Activated CD8-positive, alpha-beta memory T cell treated with anti-CD3 and anti-CD28 coated beads for 1 hour (primary cell): ENCODE measurements at places on chromosomes 2 and 18.

- no peak for DNase-seq
These were observed 106.6 kb downstream of the MAPK4 start for GRCh38 chr18:50666536-50666935.

- DNase-seq: no peak
These were observed 49.0 kb downstream of the STRADB start for GRCh38 chr2:201500534-201500933.

DNA sequence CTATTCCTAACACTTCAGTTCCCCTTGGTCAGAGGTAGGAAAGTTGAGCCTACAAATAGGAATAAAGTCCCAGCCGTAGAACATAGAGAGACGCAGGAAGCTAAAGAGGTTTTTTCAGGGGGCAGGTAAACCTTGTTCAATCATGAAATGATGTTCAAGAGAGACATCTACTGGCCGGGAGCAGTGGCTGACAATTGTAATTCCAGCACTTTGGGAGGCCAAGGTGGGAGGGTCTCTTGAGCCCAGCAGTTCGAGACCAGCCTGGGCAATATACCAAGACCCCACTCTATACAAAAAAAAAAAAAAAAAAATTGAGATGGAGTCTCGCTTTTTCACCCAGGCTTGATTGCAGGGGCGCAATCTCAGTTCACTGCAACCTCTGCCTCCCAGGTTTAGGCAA lies 66.7 kb upstream of the DNAJC10 start:
- DNase-seq: no peak

DNA sequence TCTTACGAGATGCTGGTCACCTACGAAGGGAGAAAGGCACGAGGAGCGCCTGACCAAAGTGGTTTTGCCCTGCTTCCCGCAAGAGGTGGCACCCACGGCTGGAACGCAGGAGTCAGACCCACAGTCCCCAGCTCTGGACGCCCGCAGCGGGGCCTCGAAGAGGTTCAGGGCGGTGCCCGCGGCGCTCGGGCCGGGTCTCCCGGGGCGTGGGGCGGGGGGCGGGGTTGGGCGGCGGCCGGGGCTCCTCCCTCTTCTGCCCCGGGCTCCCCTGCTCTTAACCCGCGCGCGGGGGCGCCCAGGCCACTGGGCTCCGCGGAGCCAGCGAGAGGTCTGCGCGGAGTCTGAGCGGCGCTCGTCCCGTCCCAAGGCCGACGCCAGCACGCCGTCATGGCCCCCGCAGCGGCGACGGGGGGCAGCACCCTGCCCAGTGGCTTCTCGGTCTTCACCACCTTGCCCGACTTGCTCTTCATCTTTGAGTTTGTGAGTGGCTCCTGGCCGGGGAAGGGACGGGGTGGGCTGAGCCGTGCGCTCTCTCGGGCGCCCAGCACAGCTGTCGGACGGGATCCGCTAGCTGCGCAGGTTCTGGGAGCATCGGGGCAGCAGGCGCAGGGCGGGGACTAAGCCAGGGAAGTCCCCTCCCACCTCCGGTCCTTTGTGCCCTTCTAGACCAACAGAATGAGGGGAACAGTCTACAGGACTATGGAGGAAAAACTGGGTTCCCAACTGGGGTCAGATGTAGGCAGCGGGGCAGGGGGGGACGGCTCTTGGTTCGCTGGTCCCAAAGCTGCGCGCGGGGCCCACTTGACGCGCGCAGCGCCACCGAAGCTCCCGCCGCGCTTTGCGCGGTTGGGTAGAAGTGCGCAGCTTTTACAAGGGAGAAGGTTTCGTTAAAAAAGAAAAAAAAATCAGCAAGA lies at the start of gene MAL:
Gene MAL (plus strand): TSS at position 303 of the 914 bp plus-strand sequence. CDS start 85 bp downstream, at position 388.
- DNase-seq: peak; percentile 32

DNA sequence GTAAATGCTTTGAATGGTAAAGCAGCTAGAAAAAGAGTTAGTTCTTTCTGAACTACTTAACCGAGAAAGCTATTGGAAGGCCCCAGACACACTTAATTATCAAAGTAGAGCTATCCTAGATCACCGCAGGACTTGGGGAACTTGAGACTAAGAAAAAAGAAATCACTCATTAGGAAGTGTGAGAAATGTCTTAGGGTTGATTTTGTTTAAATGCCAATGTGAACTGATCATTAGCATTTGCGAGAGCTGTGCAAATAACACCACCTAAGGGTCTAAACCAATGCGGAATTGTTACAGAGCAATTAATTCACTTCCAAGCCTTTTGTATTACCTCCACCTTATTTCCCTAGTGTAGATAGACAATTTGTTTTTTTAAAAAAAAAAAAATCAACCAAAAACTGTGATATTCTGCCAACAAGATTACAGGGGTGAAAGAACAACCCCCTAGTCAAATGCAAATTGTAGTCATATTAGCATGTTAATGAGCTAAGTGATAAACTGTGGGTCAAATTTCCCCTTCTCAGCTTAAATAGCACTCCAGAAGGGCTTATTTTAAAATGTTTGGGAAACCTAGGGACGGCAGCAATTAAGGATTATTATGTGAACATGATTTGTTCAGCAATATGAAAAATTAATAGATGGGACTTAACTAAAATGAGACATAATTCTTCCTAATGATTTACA lies 246.2 kb upstream of the STON1 start:
- no peak for DNase-seq

GRCh38 chr18:6795307-6795706 lies 65.8 kb downstream of the ARHGAP28 start:
- no peak for DNase-seq

- DNase-seq: no peak
These were observed 19.0 kb downstream of the TTLL4 start for GRCh38 chr2:218729640-218730039.

GRCh38 chr2:10027660-10028330 lies 15.6 kb upstream of the KLF11 start:
- DNase-seq: no peak

- DNase-seq: no peak
These were observed 183.8 kb downstream of the DYSF start for GRCh38 chr2:71637168-71637567.

- DNase-seq: no peak
These were observed 739 bp downstream of the TMEM198 start for GRCh38 chr2:219544567-219544966.

DNA sequence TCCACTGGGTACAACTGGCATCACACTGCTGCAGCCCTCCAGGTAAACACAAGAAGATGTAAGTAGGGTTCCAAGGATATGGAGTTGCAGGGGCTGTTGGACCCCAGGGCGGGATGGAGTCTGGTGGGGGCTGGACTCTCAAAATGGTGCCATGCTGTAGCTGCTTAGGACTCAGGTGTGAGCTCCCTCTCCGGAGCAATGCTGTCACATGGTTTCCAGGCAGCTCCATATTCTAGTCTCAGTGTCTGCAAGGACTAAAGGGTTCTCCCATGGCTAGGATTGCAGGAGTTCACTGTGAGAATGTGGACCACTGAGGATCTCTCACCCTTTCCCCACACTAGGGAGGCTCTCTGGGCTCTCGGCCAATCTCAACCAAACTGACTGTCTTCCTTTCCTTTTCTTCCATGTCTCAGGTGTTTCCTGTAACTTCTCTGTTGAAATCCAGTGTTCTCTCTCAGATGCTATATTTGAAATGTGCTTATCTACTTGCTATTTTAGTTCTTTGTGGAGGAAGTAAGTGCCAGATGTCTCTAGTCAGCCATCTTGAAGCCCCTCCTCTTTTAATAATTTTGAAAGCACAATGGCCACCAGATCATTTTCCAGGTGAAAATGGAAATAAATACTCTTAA lies 57.6 kb downstream of the CCNT2 start:
- no peak for DNase-seq

- DNase-seq: no peak
These were observed 9.3 kb upstream of the MTCL1 start for GRCh38 chr18:8695932-8696517.

DNA sequence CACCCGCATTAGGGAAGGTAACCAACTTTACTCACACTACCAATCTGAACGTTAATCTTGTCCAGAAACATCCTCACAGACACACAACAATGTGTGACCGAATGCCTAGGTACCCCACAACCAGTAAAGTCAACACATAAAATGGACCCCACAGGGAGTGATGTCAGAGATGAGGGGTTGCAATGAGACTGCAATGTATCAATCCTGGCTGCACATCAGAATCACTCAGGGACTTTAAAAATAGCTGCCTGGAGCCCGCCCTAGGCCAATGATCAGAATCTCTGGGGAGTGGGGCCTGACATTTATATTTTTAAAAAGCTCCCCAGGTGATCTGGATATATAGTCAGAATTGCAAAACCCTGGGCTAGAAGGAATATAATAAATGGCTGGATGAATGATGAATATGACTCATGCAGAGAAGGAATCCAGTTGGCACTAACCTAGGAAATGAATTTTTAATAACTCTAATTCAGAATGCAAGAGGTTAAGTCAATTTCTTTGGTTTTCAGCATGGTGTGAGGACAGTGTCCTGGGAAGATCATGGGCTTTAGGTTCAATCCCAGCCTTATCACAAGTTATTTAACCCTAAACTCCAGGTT lies 92.8 kb downstream of the COLEC12 start:
- no peak for DNase-seq

- no peak for DNase-seq
These were observed 129.0 kb downstream of the ERBB4 start for GRCh38 chr2:212409560-212409959.

DNA sequence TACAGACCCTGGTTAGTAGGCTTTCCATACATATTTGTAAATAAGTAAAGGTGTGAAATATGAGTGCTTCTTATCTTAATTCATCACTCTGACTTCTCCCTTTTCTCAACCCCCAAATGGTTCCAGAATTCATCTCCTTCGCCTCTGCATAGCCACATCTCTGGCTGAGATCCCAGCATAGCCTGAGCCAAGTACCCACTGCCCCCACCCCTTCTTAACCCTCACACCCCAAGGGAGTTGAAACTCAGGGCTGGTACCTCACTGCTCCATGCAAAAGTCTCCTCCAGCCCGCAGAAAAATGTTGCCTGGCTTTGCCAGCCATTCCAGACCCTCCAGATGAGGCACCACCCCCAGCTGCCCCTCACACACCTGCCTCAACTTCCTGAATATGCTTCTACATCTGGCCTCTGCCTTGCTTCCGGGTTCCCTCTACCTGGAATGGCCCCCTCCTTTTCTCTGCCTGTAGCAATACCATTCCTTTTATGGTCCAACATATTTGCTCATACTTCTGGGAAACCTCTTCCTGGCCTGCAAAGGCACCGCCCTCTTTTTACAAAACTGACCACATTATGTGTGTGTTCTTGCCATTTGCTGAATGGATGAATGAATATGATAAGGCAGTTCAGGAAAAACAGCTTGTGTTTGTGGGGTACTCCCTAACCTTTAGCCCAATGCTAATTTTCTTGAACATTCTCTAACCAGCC lies 112.8 kb downstream of the CELF4 start:
- DNase-seq: no peak

- no peak for DNase-seq
These were observed 62.3 kb upstream of the STON1 start for GRCh38 chr2:48467637-48468036.

GRCh38 chr2:96537066-96537733 lies 648 bp downstream of the ARID5A start:
- DNase-seq: peak; percentile 79

- DNase-seq: no peak
These were observed 58.9 kb downstream of the TGIF1 start for GRCh38 chr18:3508576-3509549.

DNA sequence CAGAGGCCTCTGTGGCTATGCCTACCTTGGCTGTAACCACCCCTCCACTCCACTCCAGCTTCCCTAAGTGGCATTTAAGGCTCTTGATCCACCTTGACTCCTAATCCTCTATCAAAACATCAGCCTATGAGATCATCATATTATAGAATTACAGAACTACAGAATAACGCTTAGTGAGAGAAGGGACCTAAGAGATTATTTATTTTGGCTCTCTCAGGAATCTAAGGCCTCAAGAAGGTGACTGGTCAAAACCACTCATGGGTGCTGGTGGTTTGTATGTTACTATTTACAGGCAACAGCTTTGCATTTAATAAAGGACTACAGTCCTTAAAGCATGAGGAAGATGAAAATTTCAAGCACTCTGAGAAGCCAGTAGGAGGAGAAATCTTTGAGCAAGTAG lies 118.8 kb downstream of the FSHR start:
- DNase-seq: no peak

- DNase-seq: no peak
These were observed 109.8 kb upstream of the YPEL5 start for GRCh38 chr2:30037016-30037415.

DNA sequence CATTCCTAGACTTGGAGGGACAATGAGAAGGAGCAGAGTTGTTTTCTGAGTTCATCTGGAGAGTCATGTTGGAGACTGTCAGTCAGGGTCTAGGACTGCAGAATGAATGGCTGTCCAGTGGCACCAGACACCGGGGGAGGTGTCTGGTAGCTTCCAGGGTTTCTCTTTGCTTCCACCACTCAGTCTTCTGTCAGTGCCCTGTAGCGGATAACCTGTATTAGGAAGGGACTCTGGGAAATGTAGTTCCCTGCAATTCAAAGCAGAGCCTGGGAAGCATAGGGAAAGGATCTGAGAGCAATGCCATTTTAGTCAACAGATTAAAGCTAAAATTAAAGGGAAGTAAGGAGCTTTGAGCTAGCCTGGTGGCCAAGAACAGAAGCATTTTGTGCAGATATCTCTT lies 257.9 kb downstream of the THSD7B start:
- DNase-seq: no peak

- DNase-seq: no peak
These were observed 476.4 kb upstream of the SPHKAP start for GRCh38 chr2:228657807-228658402.

DNA sequence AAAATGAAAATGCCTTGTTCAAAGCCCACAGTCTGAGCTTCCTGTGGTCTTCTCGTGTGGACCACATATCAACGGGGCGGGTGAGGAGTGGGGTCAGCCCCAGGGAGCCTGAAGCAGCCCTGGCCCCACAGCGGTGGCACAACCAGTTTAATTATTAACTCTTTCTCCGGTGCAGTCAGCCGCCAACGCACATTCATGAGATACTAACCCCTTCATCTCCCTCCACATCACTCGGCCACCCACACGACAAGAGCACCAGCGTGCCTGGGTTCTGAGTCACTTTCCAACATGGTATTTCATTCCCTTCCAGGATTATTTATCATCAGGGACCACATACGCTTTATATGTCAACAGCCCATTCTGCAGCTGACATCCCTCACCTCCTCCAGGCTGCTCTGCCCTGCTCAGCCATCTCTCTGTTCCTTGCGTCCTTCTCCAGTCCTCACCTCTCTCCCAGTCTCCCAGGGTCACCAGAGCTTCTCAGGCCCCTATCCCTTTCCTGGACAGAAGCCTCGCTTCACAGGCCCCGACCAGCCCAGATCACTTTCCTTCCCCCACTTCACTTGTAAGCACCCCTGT lies 48.0 kb upstream of the ID2 start:
- DNase-seq: no peak

- no peak for DNase-seq
These were observed 25.9 kb downstream of the RAB12 start for GRCh38 chr18:8635087-8635486.
